ENCODE measurements at places on chromosomes 3 and 15.
A peak's percentile ranks its signal among the peaks of the same experiment; 100 is the strongest.

GRCh38 chr3:30539206-30539605 is 67.2 kb upstream of the TGFBR2 start:
- no peak for DNase-seq

GRCh38 chr3:170425491-170426239 is 7.0 kb downstream of the CLDN11 start:
- DNase-seq, result no peak

DNA sequence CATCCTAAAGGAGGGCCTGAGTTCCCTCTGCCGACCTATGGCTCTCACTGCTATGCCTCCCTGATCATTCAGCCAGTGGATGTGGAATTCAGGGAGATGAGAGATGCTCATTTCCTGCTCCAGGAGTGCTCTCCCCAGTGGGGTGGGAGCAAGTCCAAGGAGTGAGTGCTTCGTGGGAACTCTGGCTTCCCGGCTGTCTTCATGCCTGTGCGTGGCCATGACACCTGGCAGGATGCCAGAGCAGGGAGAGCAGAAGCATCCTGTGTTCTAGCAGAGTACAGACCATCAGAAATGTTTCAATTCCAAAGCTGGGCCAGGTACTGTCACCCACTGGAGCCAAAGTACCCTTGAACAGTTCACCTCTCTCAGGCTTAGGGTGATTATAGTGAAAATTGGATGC is 45.1 kb downstream of the APH1B start:
- DNase-seq, result peak; percentile 46

DNA sequence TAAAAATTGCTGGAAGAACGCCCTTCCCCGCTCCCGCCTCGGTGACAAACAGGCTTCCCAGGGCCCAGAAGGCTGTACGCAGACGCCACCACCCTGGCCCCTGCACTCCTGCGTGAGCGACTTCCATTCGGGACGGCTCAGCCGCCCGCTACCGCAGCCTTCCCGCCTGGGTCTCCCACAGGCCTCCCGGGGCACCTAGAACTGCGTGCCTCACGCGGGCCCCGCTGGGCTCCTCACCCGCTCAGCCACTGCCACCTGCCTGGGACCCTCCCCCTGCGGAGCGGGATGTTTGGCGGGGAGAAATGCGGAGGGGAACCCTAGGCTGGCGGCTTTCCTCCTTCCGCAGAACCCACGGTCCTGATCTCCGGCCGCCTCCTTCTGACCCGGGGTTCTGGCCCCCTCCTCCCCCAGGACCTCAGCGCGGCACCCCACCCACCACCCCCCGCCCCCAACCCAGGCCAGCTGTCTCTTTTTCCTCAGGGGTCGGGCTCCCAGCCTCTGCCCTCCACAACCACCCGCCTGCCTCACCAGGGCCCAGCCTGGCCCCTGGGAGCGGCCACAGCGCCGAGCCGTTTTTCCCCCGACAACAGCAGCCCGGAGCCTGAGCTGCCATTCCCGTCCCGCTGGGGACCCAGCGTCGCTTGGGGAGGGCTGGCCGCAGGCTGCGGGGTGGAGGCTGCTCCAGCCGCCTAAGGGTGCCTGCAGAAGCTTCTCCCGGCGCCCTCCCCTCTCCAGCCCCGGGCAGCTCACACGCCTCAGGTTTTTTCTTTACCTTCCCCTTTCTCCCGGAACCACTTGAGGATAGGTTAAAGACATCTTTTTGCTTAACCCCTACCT is 27.6 kb upstream of the RAB7A start:
- DNase-seq, result peak; percentile 78

- no peak for DNase-seq
Measured at GRCh38 chr3:37326144-37326543, 151.8 kb upstream of the LRRFIP2 start.

DNA sequence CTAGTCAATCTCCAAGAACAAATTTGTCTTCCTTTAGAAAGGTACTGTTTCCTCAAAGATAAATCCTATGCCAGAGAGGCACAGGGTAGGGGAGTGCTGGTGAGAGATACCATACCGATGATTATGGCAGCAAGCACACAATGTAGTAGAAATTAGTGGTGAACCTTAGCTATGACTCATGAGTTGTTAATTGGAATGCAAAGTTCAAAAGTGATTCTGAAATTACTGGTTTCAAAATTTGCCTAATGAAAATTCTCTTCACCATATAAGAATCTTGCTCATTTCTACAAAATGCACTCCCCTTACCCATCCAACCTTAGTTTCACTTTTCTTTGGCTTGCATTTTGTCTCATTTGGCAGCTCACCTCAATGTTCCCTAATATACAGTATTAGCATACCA is 139.5 kb upstream of the SLC2A2 start:
- no peak for DNase-seq

DNA sequence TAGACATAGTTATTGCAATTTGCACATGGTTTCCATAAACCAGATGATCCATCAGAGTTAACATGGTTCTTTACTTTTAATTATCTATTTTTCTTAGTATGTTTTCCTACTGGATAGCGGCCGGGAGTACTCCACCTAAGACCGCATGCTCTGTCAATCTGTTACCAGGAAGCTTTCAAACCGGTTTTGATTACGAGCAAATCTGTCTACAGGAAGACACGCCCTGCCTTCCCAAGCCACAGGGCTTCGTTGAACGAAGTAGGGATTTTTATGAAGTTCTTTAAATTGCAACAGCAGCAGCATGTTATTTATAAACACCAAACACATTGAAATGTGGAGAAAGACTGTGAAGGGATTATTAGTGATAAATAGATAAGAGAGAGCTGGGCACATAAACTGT is 283.3 kb upstream of the ROBO2 start:
- no peak for DNase-seq

DNA sequence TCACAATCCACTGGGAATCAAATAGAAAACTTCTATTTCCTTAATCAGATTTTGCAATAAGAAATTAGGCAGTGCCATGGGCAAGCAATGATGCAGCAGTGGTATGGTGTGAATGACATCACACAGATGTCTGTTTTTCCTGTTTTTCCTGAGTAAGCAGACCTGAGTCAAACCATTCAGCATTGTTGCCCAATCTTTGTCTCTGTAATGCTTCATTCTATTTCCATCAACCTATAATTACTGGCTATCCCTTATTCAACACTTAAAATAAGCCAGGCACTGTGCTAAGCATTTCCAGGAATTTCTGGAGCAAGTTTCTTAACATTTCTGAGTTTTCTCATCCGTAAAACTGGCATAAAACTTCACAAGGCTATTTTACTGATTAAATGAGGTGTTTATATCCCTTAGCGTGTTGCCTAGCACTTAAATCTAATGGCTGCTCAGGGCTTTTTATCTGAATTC is 11.3 kb upstream of the OXSR1 start:
- DNase-seq, result peak; percentile 81

GRCh38 chr3:122366379-122366749 is 16.7 kb downstream of the MIX23 start:
- DNase-seq, result no peak

GRCh38 chr3:52108302-52109232 is 45.7 kb downstream of the POC1A start:
- DNase-seq, result peak; percentile 63

DNA sequence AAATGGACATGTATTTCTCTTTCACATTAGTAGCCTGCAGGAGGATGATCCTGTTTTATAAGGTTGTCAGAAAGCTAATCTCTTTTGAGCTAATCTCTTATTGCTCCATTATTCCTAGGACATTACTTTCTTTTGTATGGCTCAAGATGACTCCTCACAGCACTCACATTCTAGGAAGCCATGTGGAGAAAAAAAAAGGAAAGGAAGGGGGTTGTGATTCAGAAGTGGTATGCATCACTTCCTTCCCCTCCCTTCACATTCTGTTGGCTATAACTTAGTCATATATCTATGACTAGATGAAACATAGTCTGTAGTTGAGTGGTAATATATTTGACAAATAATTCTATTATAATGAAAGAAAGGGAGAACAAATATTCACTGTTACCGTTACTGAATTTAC is 168.8 kb upstream of the TTC14 start:
- no peak for DNase-seq

DNA sequence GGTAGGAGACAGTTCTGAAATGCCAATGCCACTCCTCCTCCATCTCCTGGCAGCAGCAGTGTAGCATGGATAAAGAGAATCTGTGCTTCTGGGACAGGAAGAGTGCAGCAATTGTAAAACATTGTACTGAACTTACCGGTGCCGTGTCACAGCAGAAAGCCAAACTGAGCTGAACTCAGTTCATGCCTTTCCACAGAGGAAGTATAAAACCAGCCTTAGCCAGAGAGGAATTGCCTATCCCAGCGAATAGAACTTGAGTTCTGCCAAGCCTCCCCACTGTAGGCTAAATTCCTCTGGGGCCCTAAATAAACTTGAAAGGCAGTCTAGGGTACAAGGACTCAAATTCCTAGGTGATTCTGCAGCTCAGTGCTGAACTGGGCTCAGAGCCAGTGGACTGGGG is 148.8 kb downstream of the SLC9A9 start:
- DNase-seq, result no peak

GRCh38 chr3:73026111-73026759 is 29.6 kb downstream of the PPP4R2 start:
- DNase-seq, result no peak

GRCh38 chr3:80855482-80855881 is 906.0 kb downstream of the GBE1 start:
- no peak for DNase-seq

DNA sequence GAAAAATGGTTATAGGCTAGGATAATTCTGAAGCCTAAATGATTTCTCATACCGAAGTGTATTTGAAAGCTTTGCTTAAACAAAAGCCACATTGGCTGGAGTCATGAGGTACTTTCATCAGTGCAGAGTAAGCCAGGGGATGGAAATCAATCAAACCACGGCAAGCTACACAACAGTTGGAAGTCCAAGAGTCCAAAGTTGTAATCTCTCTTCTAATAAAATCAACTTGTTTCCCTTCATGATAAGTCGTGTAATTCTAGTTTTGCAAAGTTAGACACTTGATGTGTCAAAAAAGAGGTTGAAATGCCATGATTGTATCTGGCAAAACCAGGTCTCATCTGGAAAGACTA is 250.5 kb upstream of the VEPH1 start:
- no peak for DNase-seq

GRCh38 chr15:72176159-72176558 is 21.4 kb downstream of the GRAMD2A start:
- peak; percentile 36 for DNase-seq

GRCh38 chr3:87795701-87796100 is 263.1 kb downstream of the CGGBP1 start:
- DNase-seq, result no peak

- DNase-seq, result no peak
Measured at GRCh38 chr3:25473246-25473645, 45.2 kb downstream of the RARB start.

GRCh38 chr3:90102146-90102545 is 994.7 kb downstream of the EPHA3 start:
- no peak for DNase-seq

GRCh38 chr15:88651971-88652370 is 13.2 kb downstream of the ISG20 start:
- DNase-seq, result no peak

DNA sequence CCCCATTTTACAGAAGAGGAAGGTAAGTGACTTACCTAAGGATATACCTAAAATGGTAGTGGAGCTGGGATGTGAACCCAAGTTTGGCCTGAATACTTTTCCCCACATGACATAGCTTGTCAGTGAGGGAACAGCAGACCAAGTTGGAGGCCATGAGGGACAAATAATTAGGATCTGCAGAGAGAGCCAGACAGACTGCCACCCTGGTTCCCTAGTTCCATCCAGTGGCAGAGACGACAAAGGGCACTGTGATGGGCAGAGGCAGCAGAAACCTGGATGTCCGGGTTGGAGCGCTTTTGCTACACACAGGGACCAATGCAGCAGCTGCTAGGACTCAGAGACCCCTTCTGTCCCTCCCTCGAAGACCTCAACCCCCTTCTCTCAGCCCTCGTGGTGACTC is 1.2 kb downstream of the CPLX3 start:
- DNase-seq, result no peak

GRCh38 chr3:107111872-107112271 is 265.4 kb upstream of the CCDC54 start:
- no peak for DNase-seq

DNA sequence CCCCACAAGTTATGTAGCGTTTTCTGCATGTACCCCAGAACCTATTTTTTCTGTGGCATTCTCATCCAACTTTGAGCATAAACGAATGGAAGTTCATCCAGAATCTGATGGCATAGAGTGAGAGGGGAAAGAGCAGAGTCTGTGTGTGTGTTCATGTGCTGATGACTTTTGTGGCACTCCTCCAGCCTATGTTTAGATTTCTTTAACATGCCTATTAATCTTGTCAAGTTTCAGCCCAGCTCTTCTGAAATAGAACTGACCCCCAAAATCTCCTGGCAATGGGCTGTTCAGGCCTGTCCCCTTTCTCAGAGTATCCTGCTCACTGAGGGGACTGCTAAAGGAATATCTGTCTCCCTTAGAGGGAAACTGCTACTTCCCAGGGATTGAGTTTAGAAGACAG is 56.4 kb upstream of the NEO1 start:
- DNase-seq, result no peak

GRCh38 chr15:45128971-45129639 is 574 bp downstream of the DUOXA1 start:
- no peak for DNase-seq

DNA sequence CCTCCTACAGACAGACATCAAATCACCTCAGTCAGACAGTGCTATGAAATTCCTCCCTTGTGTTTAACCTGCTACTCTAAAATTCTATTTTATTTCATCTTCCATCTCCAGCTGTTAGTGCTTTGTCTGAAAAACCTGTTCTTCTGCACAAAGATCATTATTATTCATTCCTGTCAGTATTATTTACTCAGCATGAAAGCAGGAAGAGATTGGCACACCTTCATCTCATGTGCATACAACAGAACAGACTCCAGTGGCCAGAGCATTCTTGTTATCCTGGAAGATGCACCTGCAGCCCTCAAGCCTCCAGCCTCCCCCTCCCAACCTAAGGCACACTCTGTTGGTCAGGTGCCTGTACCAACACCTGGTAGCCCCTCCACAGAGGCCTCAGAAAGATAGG is 1.8 kb upstream of the ROPN1B start:
- no peak for DNase-seq

DNA sequence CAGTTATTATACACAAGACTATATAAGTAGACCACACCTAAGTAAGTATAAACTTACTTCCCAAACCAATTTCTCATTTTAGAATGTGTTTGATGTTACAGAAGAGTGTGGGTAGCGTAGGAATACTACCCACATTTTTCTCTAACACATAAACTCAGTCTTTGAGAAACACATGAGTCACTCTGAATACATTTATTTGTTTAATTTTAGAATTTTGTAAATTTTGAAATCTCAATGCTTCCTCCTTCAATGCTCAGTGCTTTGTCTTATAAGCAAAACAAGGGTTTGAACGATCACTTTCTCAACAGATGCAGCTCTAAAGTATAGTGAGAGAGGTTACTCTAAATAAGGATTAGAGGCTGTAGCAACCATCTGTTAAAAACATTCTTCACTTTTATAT is 700.8 kb downstream of the SI start:
- no peak for DNase-seq

DNA sequence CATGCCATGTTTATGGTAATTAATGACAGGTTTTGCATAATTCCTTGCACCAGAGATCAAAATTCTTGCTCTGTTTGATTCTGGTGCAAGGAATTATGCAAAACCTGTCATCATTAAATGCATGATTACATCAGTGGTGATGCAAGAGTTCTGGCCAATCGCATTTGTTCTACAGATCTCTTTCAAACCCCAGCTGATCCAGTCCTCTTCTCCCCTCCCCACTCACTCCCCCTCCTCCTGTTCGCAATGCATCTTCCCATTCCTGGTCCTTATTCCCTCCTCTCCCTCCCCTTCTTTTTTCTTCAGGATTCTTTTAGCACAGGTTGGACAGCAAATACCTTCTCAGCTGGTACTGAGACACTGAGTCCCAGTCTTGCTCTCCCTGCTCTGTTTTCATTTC is 82.1 kb downstream of the GABRB3 start:
- no peak for DNase-seq
